Large intestine (tissue), 12 donors: ENCODE measurements at places on chromosomes 3 and 15. TPM values are rescaled to one million over a fixed set of nuclear protein-coding genes. Genes with fewer than 3 reads are reported as not detected.
A peak's percentile ranks its signal among the peaks of the same experiment; 100 is the strongest.

Gene C3orf62
- 9.5 TPM for polyA plus RNA-seq

Gene C3orf70
- polyA plus RNA-seq, result 10.2 TPM

Gene TEX264
- polyA plus RNA-seq, result 42.0 TPM

Gene COX17
- 63.5 TPM for polyA plus RNA-seq

Gene SPRED1
- 28.2 TPM for polyA plus RNA-seq

Gene COL6A5
- polyA plus RNA-seq, result 2.2 TPM

Gene PLA2G4D
- 0.06 TPM for polyA plus RNA-seq

Gene GPR87
- polyA plus RNA-seq, result not detected

Gene RETNLB
- not detected for polyA plus RNA-seq

DNA sequence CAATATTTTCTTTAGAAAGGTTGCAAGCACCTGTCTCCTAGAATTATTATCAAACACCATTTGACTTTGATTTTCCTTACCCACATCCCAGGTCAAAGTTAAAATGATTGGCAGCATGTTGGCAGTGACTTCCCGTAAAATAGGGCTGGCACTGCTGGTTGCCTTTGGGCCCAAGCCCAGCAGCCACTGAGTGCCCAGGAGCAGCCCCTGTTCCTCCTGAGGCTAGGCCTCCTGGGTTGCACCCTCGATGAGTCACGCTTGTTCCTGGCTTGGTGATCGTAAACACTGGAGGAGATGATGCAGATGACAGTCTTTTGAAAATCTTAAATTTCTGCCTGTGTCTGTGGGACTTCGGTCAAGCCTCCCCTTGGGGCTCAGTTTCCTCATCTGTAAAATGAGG is 290.0 kb downstream of the TLE3 start:
- DNase-seq, result no peak
- H3K4me1 ChIP-seq, result peaks cover 12% of the 10 kb centered on the region
- no peaks in the 10 kb centered on the region for H3K36me3 ChIP-seq

GRCh38 chr3:30511524-30512251 is 94.7 kb upstream of the TGFBR2 start:
- H3K27ac ChIP-seq, result no peak overlapping the region
- no peaks in the 10 kb centered on the region for H3K4me1 ChIP-seq
- DNase-seq, result peak; percentile 75
- H3K4me3 ChIP-seq, result no peak overlapping the region

DNA sequence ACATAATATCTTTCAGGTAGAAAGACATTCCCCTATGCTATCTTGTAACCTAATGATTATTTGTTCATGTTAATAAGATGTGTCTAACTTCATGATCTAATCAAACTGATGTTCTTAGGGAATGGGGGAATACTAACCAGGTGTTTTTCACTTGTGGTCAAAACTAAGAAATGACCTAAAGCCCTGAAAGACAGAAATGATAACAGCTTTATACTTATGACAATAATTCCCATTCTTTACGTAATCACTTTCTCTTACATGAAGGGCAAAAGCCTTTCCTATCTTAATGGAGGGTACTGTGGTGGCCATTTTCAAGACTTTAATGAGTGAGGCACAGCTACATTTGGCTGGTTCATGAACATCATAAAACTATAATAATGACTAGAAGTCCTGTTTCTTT is 33.9 kb upstream of the MEIS2 start:
- H3K4me1 ChIP-seq, result no peaks in the 10 kb centered on the region
- H3K27me3 ChIP-seq, result peaks cover 9% of the 10 kb centered on the region
- no peak for DNase-seq
- H3K4me3 ChIP-seq, result no peak overlapping the region
- no peak overlapping the region for H3K27ac ChIP-seq

- no peaks in the 10 kb centered on the region for H3K4me1 ChIP-seq
- H3K4me3 ChIP-seq, result no peak overlapping the region
Measured at GRCh38 chr3:70501561-70501960, 189.1 kb upstream of the MDFIC2 start.

DNA sequence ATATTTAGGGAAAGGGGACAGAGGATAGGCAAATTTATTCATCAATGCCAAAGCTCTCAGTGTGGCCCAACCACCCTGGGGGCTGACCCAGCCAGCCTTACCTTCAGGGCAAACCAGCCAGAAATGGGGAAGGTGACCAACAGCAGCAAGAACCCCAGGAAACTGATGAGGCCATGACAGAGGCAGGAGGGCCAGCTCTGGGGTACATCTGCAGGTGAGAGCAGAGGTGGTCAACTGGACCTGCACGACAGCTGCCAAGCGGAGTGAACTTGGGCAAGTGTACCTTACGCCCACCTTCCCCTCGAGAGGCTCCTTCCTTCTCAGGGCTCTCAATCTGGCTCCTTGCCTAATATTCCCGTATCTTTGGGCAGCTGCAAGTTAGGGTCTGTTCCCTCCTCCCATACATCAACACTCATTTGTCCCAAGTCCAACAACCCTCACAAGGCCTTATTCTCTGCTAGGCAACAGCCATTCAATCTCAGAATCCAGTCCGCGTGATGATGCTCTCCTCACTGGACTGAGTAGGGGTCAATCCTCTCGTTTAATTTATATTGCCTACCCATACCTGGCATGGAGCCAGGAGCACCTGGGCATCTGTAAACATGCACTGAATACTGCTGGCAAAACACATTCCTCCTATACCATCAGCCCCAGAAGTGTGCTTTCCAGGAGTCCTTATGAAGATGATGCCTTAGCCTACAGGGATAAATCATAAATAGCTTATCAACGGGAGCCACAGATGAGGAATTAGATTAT is 1.7 kb downstream of the STOML1 start:
- no peaks in the 10 kb centered on the region for H3K27me3 ChIP-seq
- no peak overlapping the region for H3K4me3 ChIP-seq
- peaks cover 18% of the 10 kb centered on the region for H3K36me3 ChIP-seq

- H3K4me1 ChIP-seq, result no peaks in the 10 kb centered on the region
- H3K27ac ChIP-seq, result no peak overlapping the region
- H3K27me3 ChIP-seq, result no peaks in the 10 kb centered on the region
- peaks cover 44% of the 10 kb centered on the region for H3K36me3 ChIP-seq
- no peak overlapping the region for H3K4me3 ChIP-seq
Measured at GRCh38 chr15:22890296-22890695, 51.8 kb downstream of the NIPA2 start.

GRCh38 chr3:196499807-196500524 is 3.6 kb downstream of the RNF168 start:
- H3K27me3 ChIP-seq, result no peaks in the 10 kb centered on the region
- peaks cover 2% of the 10 kb centered on the region for H3K36me3 ChIP-seq
- peak overlapping the region; percentile 76 for H3K4me3 ChIP-seq
- no peak for DNase-seq

- no peaks in the 10 kb centered on the region for H3K27me3 ChIP-seq
- no peaks in the 10 kb centered on the region for H3K4me1 ChIP-seq
- H3K27ac ChIP-seq, result no peak overlapping the region
- no peak overlapping the region for H3K4me3 ChIP-seq
- no peaks in the 10 kb centered on the region for H3K36me3 ChIP-seq
Measured at GRCh38 chr3:170410428-170411029, 8.1 kb upstream of the CLDN11 start.

DNA sequence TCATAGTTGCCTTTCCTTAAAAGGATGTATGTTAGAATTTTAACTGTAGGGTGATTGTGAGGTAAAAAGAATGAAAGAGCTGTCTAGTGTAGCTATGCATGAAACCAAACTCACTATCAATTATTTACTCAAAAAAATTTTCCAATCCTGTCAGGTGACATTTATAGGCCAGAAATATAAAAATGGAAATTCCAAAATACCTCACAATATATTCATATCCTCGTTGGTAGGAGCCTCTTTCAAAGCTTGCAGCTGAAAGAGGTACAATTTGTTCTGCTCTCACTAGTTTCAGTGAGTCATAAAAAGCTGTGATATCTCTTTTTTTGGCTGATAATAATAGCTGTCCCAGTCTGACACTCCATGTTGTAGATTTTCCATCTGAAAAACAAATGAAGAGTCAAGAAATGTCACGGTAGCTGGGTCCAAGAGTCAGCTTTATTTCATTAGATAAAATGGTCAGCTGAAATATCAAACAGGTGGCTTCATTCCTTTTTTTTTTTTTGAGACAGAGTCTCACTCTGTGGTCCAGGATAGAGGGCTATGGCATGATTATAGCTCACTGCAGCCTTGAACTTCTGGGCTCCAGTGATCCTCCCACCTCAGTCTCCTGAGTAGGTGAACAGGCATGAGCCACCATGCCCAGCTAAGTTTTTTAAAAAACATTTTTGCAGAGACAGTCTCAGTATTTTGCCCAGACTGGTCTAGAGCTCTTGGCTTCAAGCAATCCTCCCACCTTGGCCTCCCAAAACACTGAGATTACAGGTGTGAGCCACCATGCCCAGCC is 50.8 kb upstream of the XRN1 start:
- H3K27me3 ChIP-seq, result no peaks in the 10 kb centered on the region
- H3K4me3 ChIP-seq, result no peak overlapping the region
- DNase-seq, result no peak

DNA sequence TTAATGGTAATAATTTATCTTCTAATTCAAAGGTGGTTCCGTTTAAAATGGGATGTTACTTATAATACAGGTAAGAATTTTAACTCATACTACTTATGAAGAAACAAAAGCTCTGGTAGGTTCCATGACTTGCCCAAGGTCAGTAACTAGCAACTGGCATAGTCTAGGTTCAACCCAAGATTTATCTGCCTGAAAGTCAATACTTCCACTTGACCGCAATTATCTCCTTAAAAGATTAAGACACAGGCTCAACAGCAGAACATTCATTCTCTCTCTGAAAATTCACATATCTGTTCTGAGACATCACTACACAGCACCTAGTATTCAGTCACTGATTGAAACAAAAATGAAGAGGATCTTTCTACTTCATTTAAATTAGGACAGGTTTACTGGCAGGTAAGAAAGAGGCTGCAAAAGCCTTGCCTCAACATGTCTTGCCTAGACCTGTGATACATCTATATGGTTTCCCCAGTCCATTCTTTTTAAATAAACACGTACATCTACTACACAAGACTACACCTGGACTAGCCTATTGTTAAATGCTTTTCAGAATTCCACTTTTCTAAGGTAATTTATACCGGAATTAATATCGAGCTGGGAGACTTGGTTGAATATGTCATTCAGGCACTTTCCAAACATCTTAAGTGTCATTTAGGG is 1.2 kb downstream of the CSNK1G1 start:
- H3K4me3 ChIP-seq, result peak overlapping the region; percentile 92
- no peaks in the 10 kb centered on the region for H3K36me3 ChIP-seq
- H3K27ac ChIP-seq, result peak overlapping the region; percentile 75
- DNase-seq, result peak; percentile 5
- no peaks in the 10 kb centered on the region for H3K27me3 ChIP-seq

DNA sequence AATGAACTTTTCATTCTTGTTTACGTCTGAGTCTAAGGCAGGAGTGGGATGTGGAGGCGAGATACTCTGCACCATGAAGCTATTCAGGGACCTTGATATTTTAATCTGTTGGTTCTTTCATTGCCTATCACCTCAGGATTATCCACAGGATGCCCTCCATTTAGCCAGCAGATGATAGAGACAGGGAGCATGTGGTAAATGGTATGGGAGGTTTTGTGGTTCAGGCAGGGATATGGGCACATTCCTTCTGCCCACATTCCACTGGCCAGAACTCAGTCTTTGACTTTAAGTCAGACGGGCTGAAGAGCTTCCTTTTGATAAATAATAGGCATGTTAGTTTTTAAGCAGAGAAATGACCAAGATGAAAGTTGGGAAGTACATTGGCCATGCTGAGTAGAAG is 548.0 kb upstream of the CCDC54 start:
- no peaks in the 10 kb centered on the region for H3K27me3 ChIP-seq
- H3K36me3 ChIP-seq, result no peaks in the 10 kb centered on the region
- no peak overlapping the region for H3K27ac ChIP-seq
- H3K4me1 ChIP-seq, result no peaks in the 10 kb centered on the region
- H3K4me3 ChIP-seq, result no peak overlapping the region
- no peak for DNase-seq

DNA sequence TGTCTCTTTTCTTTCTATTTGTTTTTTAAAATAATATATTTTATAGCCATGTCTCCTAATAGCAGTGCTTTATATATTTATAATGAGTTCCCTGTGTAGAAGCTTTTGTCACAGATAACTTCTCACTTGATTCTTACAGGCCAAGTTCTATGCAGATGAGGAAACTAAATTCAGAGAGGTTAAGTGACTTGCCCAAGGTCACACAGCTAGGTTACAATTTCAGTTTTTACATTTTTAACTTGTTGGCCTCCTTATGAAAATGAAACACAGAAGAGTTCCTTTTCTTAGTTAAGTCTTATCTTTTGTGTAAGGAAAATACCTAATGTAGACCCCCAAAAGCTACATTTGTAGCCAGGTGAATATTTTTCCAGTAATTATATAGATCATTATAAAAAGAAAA is 83.3 kb upstream of the SOX2 start:
- H3K4me3 ChIP-seq, result no peak overlapping the region
- no peak overlapping the region for H3K27ac ChIP-seq
- no peak for DNase-seq
- H3K4me1 ChIP-seq, result no peaks in the 10 kb centered on the region
- no peaks in the 10 kb centered on the region for H3K36me3 ChIP-seq
- no peaks in the 10 kb centered on the region for H3K27me3 ChIP-seq

DNA sequence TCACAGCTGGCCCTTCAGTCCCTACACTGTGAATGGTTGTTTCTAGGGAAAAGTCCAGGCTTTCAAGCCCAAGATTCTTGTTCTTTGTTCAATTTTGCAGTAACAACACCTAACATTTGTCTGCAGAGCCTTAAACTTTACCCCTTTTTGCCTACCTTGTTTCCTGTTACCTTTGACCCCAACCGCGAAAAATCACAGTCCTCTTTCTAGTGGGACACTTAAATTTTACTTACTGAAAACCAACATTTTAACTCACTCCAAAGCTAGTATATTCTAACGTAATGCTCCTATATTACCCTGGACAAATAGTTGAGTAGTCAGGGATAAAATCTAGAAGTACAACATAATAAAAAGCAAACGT is 649 bp upstream of the PIK3CB start:
- peaks cover 3% of the 10 kb centered on the region for H3K36me3 ChIP-seq
- H3K4me3 ChIP-seq, result peak overlapping the region; percentile 92
- peak overlapping the region; percentile 99 for H3K27ac ChIP-seq
- no peak for DNase-seq
- no peaks in the 10 kb centered on the region for H3K4me1 ChIP-seq
- H3K27me3 ChIP-seq, result no peaks in the 10 kb centered on the region

GRCh38 chr15:58505581-58505980 is 73.8 kb downstream of the LIPC start:
- H3K4me1 ChIP-seq, result peaks cover 12% of the 10 kb centered on the region
- no peak for DNase-seq
- H3K36me3 ChIP-seq, result no peaks in the 10 kb centered on the region
- no peak overlapping the region for H3K27ac ChIP-seq
- H3K27me3 ChIP-seq, result no peaks in the 10 kb centered on the region

GRCh38 chr15:26697913-26698312 is 75.0 kb downstream of the GABRB3 start:
- DNase-seq, result no peak
- no peak overlapping the region for H3K27ac ChIP-seq
- no peaks in the 10 kb centered on the region for H3K4me1 ChIP-seq
- H3K4me3 ChIP-seq, result no peak overlapping the region
- H3K27me3 ChIP-seq, result no peaks in the 10 kb centered on the region
